ENCODE measurements at places on chromosomes 5 and 9.

DNA sequence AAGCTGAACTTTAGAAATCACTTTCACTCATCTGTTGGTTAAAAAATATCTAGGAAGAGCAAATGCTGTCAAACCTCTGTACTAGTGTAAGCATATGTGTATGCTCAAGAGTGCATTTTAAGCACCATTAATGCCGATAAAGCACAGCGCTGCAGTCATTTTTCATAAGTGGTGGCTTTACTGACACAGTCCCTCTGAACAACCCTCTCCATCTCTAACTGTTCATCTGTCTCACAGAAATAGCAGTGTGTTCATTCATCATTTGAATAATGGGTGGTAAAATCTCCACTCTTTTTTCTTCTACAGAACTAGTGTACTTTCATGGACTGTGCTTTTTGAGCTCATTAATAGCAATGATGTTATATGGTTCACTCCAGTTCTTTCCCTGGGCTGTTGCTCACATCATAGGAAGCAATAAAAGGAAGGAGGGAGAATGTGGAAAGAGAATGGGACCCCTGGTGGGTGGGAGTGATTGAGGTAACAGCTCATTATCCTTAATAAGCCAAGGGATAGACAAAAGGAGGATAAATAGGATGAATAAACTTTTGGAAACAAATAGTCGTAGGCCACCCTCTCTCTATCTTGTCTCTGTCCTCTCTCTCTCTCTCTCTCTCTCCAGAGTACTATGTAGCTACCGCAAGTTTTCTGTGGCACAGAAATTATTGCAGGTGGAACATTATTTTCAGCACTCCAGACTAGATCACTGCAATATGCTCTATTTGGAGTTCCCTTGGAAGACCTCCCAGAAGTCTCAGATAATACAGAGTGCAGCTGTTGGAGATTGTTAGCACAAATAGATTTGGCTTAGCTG lies 117.9 kb upstream of the PRDM9 start:
- no peak for DNase-seq

DNA sequence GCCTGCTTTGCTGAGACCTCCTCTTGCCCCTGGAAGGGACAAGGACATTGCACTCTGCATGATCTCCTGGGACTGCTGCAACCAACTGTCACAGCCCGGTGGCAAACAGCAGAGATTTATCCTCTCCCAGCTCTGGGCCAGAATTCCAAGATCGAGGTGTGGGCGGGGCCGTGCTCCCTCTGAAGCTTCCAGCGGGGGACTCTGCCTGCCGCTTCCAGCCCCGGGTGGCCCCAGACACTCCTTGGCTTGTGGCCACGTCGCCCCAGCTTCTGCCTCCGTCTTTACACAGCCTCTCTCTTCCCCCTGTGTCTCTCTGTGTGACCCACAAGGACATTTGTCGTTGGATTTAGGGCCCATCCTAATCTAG lies 67.1 kb downstream of the COL5A1 start:
- no peak for DNase-seq

DNA sequence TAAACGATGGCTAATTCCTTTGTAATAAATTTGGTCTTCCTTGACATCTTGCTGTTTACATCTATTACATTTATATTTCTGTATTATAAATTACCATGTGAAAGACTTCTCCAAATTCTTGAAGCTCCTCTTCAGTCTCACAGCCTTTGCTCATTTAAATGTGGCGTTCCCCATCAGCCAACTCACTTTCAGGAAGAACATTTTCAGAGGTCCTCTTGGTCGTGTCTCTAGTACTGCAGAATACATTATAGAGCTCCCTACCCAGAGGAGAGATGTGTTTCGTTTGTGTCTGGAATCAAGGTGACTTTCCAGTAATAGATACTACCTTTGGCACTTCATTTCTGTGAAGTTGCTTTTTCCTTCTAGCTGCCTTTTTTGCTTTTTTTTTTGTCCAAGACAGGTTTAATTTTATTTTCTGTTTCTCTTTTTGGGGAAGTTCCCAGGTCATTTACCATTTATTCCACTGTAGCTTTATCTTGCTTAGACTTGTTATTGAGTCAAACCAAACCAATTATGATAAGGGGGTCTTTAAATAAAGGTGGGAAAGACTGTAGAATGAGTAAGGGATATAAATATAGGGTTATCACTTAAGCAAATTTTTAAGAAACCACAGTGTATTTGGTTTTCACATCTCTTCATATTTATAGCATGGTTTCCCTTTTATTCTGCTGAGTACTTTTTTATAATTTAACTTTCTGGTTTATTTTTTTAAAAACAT lies 12.8 kb downstream of the UBE2B start:
- DNase-seq: no peak

GRCh38 chr9:16090907-16091629 lies 538.2 kb downstream of the CCDC171 start:
- no peak for DNase-seq

DNA sequence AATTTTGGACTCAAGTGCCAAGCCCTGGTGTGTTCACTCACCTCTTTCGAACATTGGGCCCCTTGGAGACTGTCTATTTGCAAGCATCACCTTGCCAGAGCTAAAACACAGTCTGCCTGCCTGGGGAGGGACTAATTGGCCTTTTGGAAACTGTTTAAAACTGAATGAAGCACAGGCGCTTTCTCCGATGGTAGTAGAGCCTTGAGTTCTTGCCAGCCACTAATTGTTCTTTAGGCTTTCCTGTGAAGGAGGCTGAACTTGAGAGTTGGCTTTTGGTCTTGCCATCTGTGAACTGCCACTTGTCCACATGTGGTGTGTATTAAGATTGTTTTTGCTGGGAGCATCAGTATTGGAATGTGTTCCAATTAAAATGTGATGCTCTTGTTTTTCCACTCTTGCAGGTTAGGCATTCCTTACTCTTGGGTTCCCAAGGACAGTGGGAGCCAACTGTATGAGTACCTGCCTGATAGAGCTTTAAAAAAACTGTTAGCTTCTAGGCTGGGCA lies 26.0 kb downstream of the GARNL3 start:
- no peak for DNase-seq

GRCh38 chr5:36298552-36298951 lies 3.1 kb downstream of the RANBP3L start:
- DNase-seq: no peak

DNA sequence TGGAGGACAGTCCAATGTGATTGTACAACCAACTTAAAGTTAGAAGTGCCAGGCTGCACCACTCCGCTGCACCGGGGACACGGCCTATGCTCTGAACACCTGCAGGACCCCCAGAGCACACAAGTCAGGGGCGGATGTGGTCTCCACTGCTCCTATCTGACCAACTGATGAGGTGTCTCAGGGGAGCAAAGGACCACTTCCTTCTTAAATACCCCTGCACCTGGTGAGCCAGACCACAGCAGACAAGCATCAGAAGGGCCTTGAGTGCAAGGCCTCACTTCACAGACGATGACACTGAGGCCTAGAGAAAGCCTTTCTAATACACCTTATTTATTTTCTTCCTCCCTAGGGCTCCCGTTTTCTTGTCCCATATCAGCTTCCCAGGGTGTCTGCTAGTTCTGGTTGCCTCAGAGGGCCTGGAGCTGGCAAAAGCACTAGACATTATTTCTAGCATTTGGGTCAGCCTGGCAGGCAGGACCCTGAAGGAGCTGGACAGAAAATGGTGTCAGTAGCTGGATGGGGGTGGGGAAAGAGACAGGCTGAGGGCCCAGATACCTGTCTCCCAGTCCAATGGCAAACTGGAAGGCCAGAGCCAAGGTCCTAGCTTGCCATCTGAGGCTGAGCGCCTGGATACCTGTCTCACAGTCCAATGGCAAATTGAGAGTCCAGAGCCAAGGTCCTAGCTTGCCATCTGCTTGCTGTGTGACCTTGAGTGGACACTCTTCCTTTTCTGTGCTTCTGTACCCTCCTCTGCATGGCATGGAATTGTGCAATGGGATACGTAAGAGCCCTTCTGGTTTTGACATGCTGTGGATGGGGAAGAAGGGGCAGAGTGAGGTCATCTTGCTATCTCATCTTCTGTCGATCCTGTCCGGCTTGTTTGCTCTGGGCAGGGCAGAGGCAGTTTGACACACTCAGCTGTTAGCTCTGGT lies 9.0 kb downstream of the CCDC69 start:
- no peak for DNase-seq

- no peak for DNase-seq
Measured at GRCh38 chr9:13898957-13899356, 415.0 kb downstream of the NFIB start.

DNA sequence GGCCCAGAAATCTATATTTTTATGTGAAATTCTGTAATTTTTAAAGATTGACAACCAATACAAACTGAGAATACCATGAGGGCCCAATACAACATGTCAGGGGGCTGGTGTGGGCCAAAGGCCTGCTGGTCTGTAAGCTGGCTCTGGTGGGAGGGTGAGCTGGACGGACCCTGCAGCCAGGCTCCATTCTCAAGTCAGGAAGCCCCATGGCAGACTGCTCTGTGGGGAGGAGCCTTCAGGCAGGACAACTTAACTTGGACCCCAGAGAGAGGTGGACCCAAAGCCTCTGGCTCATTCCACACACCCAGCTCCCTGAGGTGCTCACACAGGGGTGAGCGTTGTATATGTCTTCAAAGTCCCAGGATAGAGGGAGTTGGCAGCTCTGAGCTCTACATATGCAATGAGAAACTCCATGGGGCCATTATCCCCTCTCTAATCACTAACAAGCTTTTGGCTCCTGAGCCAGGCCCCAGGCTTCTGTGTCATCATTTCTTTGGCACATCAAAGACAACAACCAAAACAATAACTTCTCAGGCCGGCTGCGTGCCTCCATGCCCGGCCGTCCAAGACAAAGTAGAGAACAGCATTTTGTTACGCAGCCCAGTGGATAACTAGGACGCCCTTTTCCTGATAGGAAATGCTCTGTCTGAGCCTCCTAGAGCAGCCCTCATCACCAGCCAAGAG lies 6.4 kb downstream of the SEPTIN8 start:
- no peak for DNase-seq

DNA sequence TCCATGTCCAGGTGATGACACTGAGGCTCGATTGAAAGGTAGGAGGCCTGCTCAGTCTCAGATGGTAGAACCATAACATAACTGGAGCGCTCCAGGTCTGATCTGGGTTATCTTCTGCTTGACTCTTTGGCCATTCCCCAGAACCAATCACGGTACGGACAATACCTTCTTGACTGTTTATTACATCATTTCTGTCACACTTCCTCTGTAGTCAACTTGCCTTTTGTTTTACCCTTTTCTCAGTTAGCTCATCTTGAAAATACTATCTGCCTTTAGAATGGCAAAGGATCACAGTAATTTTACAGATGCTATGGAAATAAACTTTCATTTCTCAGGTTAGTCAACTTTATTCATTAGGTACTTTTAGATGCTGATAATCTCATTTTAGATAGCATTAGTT lies 22.4 kb downstream of the GLRA1 start:
- no peak for DNase-seq

- no peak for DNase-seq
Measured at GRCh38 chr9:40914772-40915659, 213.5 kb downstream of the FOXD4L6 start.

DNA sequence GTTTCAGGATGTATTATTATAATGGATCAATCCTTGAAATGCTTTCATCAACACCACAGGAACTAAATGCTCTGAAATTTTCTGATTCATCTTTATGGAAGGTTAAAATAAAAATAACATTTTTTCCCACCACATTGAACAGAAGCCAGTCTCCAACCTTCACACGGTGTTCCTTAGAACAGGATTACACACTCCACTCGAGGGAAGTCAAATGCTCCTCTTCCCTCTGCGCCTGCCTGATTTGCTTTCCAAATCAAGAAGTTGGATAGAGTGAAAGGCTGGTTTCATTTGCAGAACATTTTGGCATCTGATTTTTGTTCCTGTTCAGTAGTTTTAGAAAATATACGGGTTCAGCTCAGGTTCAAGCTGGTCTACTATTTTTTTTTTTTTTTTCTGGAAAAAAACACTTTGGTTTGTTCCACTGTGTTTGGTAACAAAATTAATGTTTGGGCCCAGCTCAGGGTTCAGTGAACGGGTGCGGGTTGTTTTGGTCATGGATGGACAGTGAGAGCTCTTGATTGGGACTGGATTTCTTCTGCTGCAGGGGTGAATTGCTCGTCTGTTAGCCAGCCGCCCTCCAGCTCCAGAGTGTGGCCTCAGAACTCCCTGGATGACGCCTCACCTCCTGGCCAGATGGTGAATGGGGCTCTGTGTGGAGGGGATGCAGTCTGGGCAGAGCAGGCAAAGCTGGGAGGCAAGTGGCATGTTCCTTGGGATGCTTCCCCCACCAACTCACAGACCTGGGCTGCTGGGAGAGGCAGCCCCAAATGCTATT lies 82.4 kb upstream of the STC2 start:
- DNase-seq: no peak

- DNase-seq: peak; percentile 52
Measured at GRCh38 chr5:80871541-80871961, 88.6 kb upstream of the RASGRF2 start.

GRCh38 chr5:177294632-177295031 lies 8.9 kb downstream of the RAB24 start:
- DNase-seq: no peak

DNA sequence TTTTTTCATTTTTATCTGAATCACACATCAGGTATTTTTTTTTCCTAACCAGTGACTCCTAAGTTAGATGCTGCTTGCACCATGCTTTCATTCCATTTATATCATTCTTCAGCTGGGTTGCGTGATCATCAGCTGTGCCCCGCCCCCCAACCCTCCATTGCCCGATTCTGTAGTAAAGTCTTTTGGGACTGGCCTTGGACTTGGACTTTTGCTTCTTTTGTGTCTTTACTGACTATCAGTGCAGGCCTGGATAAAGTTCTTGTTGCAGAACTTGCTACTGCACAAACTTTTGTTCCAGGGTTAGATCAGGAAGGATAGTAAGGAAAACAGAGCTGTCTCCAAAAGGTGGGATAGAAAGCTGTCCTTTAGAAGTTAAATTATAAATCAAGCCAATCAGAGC lies 38.5 kb downstream of the SLC22A5 start:
- DNase-seq: no peak

DNA sequence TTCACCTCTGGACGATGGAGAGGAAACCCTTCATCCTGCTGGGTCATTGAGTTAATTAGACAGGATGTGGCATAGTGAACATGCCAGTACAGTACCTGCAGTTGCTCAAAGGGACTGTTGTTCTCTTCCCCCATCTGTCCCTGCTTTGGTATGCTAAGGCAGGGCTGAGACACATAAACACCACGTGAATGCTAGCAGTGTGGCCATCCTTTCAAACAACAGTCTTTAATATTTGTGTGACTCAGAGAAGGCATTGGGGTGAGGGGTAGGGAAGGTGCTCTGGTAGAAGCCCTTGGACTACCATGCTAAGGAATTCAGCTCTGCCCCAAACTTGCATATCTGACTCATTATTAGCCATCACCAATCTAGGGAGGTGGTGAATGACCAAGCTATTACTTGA lies 180.2 kb upstream of the ZNF618 start:
- no peak for DNase-seq

- DNase-seq: no peak
Measured at GRCh38 chr9:13614060-13614459, 334.6 kb upstream of the MPDZ start.

- DNase-seq: no peak
Measured at GRCh38 chr5:78361631-78361993, 1.2 kb downstream of the SCAMP1 start.

DNA sequence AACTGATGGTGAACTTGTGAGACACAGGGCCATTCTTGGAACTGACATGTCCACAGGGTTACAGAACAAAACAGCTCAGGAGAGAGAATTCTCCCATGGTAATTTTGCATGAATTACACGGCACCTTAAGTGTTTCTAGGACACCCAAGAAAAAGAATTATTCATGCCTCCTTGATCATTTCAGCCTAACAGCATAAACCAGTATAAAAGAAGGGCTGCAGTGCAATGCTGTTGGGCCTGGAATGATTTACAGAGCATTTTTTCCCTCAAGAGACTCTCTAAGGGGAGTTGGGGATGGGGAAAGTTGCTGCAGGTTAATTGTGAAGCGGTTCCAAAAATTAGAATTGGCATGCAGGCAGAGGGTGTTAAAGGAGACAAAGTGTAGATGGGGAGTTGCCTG lies 136.4 kb upstream of the FBXL7 start:
- no peak for DNase-seq

All from stimulated activated CD4-positive, alpha-beta T cell treated with anti-CD3 and anti-CD28 coated beads, Interleukin-2, amount 100 ng/mL, for 24 hours (primary cell).